Hepatocyte (in vitro differentiated cells): ENCODE measurements at places on chromosomes 2 and 18. TPM values are rescaled to one million over a fixed set of nuclear protein-coding genes. Genes with fewer than 3 reads are reported as not detected.

DNA sequence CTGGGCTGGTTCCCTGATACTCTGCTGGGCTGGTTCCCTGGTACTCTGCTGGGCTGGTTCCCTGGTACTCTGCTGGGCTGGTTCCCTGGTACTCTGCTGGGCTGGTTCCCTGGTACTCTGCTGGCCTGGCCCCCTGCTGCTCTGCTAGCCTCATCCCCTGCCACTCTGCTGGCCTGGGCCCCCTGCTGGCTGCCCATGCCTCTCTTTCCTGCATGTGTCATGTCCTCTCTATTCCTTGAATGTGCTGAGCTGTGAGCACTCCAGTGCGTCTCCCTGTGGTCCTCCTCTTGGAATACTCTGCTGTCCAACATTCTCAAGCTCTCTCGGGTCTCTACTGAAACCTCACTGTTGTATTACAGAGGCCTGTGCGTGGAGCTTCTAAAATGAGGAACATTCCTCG is 216.3 kb downstream of the RNF144A start:
- H3K27me3 ChIP-seq, result no peaks in the 10 kb centered on the region
- no peak overlapping the region for H3K27ac ChIP-seq
- H3K36me3 ChIP-seq, result no peaks in the 10 kb centered on the region
- H3K4me1 ChIP-seq, result no peaks in the 10 kb centered on the region
- no peak for DNase-seq

DNA sequence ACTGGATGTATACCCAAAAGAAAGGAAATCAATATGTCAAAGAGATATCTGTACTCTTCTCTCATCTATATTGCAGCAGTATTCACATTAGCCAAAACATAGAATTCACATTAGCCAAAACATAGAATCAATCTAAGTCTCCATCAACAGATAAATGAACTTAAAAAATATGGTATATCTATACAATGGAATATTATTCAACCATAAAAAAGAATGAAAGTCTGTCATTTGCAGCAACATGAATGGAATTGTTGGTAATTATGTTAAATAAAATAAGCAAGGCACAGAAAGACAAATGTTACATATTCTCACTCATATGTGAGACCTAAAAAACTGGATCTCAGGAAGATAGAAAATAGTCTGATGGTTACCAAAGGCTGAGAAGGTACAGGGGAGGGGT is 212.1 kb upstream of the ZC3H15 start:
- H3K4me3 ChIP-seq, result no peak overlapping the region
- H3K36me3 ChIP-seq, result no peaks in the 10 kb centered on the region
- H3K4me1 ChIP-seq, result no peaks in the 10 kb centered on the region
- DNase-seq, result no peak
- H3K27ac ChIP-seq, result no peak overlapping the region

Gene SERPINE2
- 153 and 186 TPM in 2 replicates for total RNA-seq

DNA sequence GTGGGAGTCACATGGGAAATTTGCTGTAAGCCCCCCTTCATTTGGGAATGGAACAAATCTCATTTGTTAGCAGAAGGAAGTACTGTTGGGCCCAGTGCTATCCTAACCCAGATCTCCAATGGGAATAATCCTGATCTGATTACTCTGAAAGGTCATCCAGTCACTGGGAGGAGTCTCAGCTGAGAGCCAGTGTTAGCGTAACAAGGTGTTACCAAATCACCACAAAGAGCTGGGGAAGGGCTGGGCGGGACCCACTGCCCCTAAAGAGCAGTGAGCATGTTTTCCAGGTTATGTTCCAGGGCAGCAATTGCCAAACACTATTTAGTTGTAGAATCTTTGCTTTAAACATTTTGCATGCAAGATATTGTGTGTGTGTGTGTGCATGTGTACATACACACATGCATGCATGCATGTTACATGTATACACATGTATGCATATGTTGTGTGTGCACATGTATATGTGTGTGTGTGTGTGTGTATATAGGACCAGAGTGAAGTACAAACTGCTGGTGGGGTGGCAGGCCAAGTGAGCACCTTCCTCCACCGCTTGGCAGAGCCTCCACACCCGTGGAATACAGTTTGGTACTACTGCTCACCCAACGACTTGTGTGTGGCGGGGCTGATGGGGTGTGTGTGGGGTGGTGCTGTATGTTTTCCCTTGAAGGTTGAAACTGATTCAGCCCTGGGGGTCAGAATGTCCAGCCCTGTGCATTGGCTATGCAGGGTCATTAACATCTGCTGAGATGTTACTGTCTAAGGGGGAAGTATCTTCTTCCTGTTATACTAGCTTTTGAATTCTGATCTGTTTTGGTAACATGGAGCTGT is 15.2 kb downstream of the INPP5D start:
- H3K27me3 ChIP-seq, result peaks cover 8% of the 10 kb centered on the region
- no peaks in the 10 kb centered on the region for H3K36me3 ChIP-seq
- H3K27ac ChIP-seq, result no peak overlapping the region
- no peak for DNase-seq

Gene CNTNAP5
- total RNA-seq, result 0.12 TPM in 1 of 2 replicates, not detected in the other

DNA sequence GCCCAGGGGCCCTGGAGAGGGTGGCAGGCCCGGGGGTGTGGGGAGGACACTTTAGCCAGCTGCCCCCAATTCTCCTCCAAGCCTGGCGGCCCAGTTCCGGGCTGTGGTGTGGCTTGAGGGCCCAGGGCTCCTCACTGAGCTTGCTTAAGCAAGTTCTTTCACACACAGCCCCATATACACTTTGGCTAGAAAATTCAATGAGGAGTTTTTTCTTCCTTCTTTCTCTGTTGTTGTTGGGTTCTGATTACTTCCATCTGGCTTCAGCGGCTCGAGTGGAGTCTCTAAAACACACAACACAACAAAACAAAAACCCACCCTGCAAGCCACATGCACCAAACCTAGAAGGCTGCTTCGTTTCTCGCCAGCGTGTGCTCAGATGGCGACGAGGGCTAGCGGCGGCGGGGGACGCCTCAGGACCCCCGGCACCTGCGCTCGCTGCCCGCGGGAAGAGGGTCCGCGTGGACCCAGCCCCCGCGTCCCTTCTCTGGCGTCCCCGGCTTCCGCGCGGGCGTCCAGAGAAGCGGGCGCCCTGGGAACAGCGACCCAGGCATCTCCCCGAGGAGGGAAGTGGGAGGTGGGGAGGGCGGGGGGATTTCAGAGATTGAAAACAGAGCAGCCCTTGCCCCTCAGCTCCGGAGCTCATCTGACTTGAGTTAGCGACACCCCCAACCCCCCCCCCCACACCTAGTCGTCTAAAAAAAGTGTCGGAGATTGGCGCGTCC is 577 bp upstream of the GLI2 start:
- no peak for DNase-seq
- H3K4me1 ChIP-seq, result peaks cover 23% of the 10 kb centered on the region
- H3K27me3 ChIP-seq, result peaks cover 59% of the 10 kb centered on the region

GRCh38 chr2:233386382-233387041 is 32.2 kb downstream of the DGKD start:
- H3K27ac ChIP-seq, result no peak overlapping the region
- no peak overlapping the region for H3K4me3 ChIP-seq
- H3K27me3 ChIP-seq, result no peaks in the 10 kb centered on the region
- H3K36me3 ChIP-seq, result no peaks in the 10 kb centered on the region

GRCh38 chr2:11408959-11409571 is 56.9 kb downstream of the E2F6 start:
- no peak overlapping the region for H3K27ac ChIP-seq
- no peak overlapping the region for H3K4me3 ChIP-seq
- no peaks in the 10 kb centered on the region for H3K27me3 ChIP-seq
- no peak for DNase-seq
- no peaks in the 10 kb centered on the region for H3K36me3 ChIP-seq

Gene KLHL30
- total RNA-seq, result not detected in 2 replicates

Gene TXNL4A
- total RNA-seq, result 54.2 and 71.9 TPM in 2 replicates

DNA sequence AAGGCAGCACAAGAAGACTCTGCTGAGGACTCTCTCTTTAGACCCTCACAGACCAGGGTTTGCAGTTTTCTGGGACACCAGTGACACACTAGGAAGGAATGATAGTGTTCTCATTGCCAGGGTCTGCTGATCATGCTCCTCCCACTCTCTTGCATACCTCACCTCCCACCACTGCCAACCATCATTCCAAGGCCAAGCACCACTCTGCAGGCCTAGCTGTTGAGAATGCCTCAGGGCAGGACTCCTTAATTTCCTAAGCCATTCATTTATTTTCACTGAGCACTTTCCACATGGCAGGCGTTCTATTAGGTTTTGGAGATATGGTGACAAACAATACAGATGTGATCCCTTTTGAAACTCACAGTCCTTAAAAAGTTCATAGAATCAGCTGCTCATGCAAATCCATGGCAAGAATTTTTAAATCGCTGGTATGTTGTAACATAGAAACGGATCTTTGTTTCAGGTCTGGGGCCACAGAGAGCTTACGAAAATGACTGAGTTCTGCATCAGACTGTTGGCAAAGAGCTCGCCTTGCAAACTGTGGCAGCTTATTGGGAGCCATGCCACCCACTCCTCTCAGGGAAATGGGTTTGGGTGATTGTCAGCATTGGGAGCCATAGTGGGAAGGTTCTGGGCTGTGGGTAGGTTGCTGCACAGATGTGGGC is 78.5 kb downstream of the XDH start:
- H3K36me3 ChIP-seq, result no peaks in the 10 kb centered on the region
- peak overlapping the region; percentile 88 for H3K27ac ChIP-seq
- no peaks in the 10 kb centered on the region for H3K27me3 ChIP-seq
- no peak overlapping the region for H3K4me3 ChIP-seq
- no peak for DNase-seq

DNA sequence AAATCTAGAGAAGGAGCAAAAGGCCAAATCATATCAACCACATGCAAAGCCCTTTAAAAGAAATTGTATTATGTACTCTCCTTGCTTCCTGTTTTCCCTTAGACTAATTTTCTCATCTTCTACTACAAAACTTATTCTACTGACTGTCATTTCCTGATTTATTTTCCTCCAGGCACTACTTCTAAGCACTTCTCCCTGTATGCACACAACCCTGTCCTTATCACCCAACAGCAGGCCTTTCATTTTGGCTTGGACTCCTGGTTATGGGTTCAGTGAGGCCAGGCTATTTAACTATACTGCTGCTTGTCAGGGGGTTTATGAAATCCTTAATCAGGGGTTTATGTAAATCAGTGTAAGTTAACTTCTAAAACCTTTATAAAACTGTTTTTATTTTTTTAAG is 205.1 kb upstream of the FAM98A start:
- no peak for DNase-seq
- no peaks in the 10 kb centered on the region for H3K27me3 ChIP-seq
- no peak overlapping the region for H3K4me3 ChIP-seq
- no peaks in the 10 kb centered on the region for H3K4me1 ChIP-seq
- no peak overlapping the region for H3K27ac ChIP-seq

- no peaks in the 10 kb centered on the region for H3K27me3 ChIP-seq
- H3K36me3 ChIP-seq, result no peaks in the 10 kb centered on the region
- H3K27ac ChIP-seq, result no peak overlapping the region
- no peak overlapping the region for H3K4me3 ChIP-seq
Observed at GRCh38 chr18:57881818-57882413, 78.8 kb upstream of the ATP8B1 start.

GRCh38 chr18:74407888-74408287 is 49.2 kb downstream of the DIPK1C start:
- H3K4me3 ChIP-seq, result no peak overlapping the region
- H3K27me3 ChIP-seq, result peaks cover 6% of the 10 kb centered on the region
- H3K4me1 ChIP-seq, result peaks cover 6% of the 10 kb centered on the region

DNA sequence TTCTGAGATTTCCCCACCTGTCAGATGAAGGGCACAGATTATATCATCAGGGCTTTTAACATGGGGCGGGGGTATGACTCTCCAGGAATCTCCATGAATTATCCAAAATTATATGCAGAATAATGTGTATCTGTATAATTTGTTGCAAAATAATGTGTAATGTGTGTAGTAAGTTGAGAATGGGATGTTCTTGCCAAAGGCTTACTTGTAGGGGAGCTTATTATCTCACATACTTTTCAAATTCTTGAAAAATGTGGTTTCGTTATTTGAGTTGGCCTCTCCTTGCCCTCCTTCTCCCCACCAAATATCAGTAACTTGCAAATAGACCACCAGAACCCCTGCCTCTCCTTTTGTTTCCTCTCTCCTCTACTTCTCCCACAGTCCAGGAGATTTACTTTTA is 35.6 kb downstream of the UBR3 start:
- no peak overlapping the region for H3K4me3 ChIP-seq
- H3K4me1 ChIP-seq, result no peaks in the 10 kb centered on the region
- no peak for DNase-seq
- no peak overlapping the region for H3K27ac ChIP-seq
- H3K27me3 ChIP-seq, result no peaks in the 10 kb centered on the region

Gene AFF3
- total RNA-seq, result 5.2 and 7.3 TPM in 2 replicates

GRCh38 chr2:178194600-178195389 is 483 bp downstream of the OSBPL6 start:
- H3K27me3 ChIP-seq, result peaks cover 33% of the 10 kb centered on the region
- no peaks in the 10 kb centered on the region for H3K4me1 ChIP-seq
- no peaks in the 10 kb centered on the region for H3K36me3 ChIP-seq
- DNase-seq, result peak; percentile 52
- H3K27ac ChIP-seq, result peak overlapping the region; percentile 65
- H3K4me3 ChIP-seq, result peak overlapping the region; percentile 61

GRCh38 chr2:174614261-174614660 is 16.7 kb upstream of the WIPF1 start:
- H3K4me3 ChIP-seq, result no peak overlapping the region
- no peak for DNase-seq
- no peaks in the 10 kb centered on the region for H3K36me3 ChIP-seq
- peak overlapping the region; percentile 50 for H3K27ac ChIP-seq
- no peaks in the 10 kb centered on the region for H3K27me3 ChIP-seq
- peaks cover 23% of the 10 kb centered on the region for H3K4me1 ChIP-seq

- no peak for DNase-seq
- H3K27ac ChIP-seq, result no peak overlapping the region
- peaks cover 9% of the 10 kb centered on the region for H3K4me1 ChIP-seq
- H3K4me3 ChIP-seq, result no peak overlapping the region
Observed at GRCh38 chr2:147547440-147547839, 297.4 kb upstream of the ACVR2A start.

Gene MAP3K19
- total RNA-seq, result 1.1 TPM in 1 of 2 replicates, not detected in the other

Gene NAGK
- 76.1 and 103 TPM in 2 replicates for total RNA-seq

- peaks cover 19% of the 10 kb centered on the region for H3K4me1 ChIP-seq
- H3K27ac ChIP-seq, result no peak overlapping the region
- H3K27me3 ChIP-seq, result no peaks in the 10 kb centered on the region
- no peak overlapping the region for H3K4me3 ChIP-seq
- DNase-seq, result no peak
Observed at GRCh38 chr2:85244828-85245227, 83.0 kb downstream of the TGOLN2 start.

GRCh38 chr2:144445196-144445595 is 74.7 kb downstream of the ZEB2 start:
- H3K4me1 ChIP-seq, result no peaks in the 10 kb centered on the region
- no peak overlapping the region for H3K4me3 ChIP-seq
- H3K27ac ChIP-seq, result no peak overlapping the region
- no peaks in the 10 kb centered on the region for H3K36me3 ChIP-seq
- DNase-seq, result no peak
- peaks cover 19% of the 10 kb centered on the region for H3K27me3 ChIP-seq

Gene CCDC85A
- 2.5 and 3.0 TPM in 2 replicates for total RNA-seq

GRCh38 chr2:8992643-8993042 is 10.8 kb downstream of the MBOAT2 start:
- H3K4me3 ChIP-seq, result no peak overlapping the region
- H3K36me3 ChIP-seq, result no peaks in the 10 kb centered on the region
- no peak for DNase-seq
- H3K27ac ChIP-seq, result no peak overlapping the region
- H3K27me3 ChIP-seq, result no peaks in the 10 kb centered on the region
- no peaks in the 10 kb centered on the region for H3K4me1 ChIP-seq
